ENCODE measurements at places on chromosomes 6 and 20.

- no peak for DNase-seq
Measured at GRCh38 chr6:127447780-127448179, 11.4 kb downstream of the KIAA0408 start.

- DNase-seq, result no peak
Measured at GRCh38 chr6:37283268-37283667, 25.3 kb upstream of the TMEM217 start.

GRCh38 chr20:8583012-8583565 lies 451.0 kb downstream of the PLCB1 start:
- DNase-seq, result no peak

DNA sequence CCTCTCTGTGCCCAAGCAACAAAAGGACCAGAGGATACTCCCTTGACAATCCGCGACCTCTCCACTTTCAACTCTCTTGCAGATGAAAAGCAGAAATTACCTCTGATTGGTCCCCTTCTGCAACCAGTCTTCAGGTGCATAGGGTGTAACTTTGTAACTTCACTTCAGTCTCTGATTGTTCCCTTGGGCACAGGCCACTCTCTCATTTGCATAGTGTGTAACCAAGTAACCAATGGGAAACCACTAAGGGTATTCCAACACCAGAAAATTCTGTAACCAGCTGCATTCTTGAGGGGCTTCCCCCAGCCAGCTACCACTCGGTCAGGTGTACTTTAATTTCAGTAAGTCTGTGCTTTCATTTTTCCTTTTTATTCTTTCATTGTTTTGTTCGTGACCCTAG lies 4.4 kb upstream of the RAET1L start:
- no peak for DNase-seq

DNA sequence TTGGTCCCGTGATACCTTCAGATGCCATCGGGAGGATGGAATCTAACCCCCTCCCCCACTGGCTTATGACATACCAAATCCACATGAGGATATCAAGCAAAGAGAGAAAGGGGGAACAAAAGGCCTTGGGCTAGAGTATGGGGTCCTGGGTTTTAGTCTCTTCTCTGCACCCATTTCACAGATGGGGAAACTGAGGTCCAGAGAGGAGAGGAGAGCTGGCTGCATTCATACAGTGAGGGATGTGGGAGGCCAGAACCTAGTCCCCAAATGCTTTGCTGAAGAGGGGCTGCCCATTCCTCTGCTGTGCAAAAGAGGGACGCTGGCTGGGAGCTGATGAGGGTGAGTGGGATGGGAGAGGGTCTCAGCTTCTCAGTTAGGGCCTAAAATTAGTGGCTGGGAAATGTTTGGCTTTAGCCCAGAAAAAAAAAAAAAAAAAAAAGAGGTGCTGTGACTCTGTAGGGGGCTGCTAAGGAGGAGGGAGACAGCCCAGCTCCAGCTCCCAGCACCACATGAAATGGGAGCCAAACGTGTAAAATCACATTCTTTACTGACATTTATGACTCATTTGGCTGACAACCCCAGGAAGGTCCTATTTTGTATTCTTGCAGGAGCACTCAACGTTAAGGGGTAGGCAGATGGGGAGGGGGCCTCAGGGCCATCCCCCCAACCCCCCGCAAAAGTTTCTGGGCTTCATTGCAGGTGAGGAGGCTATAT lies 11.9 kb downstream of the XKR7 start:
- no peak for DNase-seq

- no peak for DNase-seq
Measured at GRCh38 chr6:87501809-87502572, 29.2 kb downstream of the SLC35A1 start.

GRCh38 chr6:72559555-72559954 lies 62.3 kb upstream of the KCNQ5 start:
- DNase-seq, result no peak

GRCh38 chr6:82123632-82124031 lies 123.9 kb downstream of the IBTK start:
- no peak for DNase-seq

- DNase-seq, result no peak
Measured at GRCh38 chr6:36666826-36667591, 11.5 kb upstream of the CDKN1A start.

GRCh38 chr6:91538622-91539021 lies 951.8 kb upstream of the MAP3K7 start:
- no peak for DNase-seq

- no peak for DNase-seq
Measured at GRCh38 chr20:57999465-58000111, 228.9 kb downstream of the ANKRD60 start.

GRCh38 chr6:20705741-20706140 lies 171.5 kb downstream of the CDKAL1 start:
- no peak for DNase-seq

DNA sequence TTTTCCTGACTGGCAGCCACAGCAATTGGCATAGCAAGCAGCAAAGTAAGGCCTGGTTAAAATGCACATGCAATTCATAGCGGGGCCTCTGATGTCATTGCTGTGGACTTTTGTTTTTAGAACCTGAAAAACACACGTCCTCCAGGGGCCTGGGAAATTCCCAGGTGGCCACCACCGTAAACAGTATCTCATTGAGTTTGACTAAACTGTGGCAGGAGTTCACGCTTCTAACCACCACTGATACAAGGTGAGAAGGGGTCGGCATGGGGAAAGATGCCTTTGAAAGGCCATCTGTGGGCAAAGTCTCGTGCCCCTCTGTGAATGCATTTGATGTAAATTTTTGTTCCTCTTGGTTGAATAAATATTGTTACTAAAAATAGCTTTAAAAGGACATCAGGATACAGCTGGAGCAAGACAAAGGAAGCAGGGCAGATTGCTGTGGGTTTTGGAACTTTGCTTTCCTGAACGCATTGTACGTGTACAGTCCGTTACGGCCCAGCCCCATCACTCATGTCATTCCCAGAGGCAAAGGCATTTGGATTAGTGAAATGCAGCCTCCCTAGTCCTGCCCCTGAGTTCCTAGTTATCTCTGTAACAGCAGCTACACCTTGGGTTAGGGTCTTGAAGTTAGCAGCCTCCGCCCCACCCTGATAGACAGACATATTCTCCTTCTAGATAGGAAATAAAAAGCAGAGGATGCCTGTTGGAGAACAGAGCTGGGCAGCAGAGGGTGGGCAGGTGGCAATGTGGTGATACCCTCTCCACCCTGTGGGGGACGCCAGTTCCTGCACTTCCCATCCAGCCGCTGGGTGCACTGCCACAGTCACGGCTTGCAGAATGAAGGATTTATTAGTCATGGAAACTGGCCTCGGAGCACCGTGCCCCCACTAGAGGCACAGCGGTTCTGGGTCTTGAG lies 80.3 kb downstream of the ZDHHC14 start:
- peak; percentile 69 for DNase-seq

- no peak for DNase-seq
Measured at GRCh38 chr6:147823936-147824335, 315.4 kb downstream of the SAMD5 start.

- DNase-seq, result no peak
Measured at GRCh38 chr6:39599973-39600372, 125.2 kb downstream of the KIF6 start.

- DNase-seq, result no peak
Measured at GRCh38 chr20:41078329-41078728, 49.7 kb downstream of the TOP1 start.

- no peak for DNase-seq
Measured at GRCh38 chr6:90388395-90388794, 91.8 kb upstream of the BACH2 start.
